ENCODE measurements at places on chromosomes 4 and X.
A peak's percentile ranks its signal among the peaks of the same experiment; 100 is the strongest.

GRCh38 chrX:9204560-9204959 lies 170.6 kb upstream of the FAM9B start:
- DNase-seq: no peak

DNA sequence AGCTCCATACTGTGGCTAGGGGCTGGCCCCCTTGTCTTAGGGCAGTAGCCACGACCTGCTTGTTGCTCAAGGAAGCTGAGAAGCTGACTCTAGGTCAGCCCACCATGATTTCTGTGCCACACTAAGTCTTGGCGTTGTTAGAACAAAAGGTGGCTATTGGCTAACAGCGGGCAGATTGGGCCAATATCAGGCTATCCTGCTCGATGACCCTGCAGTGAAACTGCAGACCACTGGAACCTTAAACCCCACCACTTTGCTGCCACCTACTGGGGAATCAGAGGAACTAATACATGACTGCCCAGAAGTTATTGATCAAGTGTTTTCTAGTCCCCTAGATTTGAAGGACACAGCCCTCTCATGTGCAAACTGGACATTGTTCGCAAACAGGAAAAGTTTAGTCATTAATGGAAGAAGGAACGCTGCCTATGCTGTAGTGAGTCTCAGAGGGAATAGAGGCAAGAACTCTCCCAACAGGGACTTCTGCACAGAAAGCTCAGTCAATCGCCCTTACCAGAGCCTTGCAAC lies 17.0 kb upstream of the PAPSS1 start:
- DNase-seq: no peak

DNA sequence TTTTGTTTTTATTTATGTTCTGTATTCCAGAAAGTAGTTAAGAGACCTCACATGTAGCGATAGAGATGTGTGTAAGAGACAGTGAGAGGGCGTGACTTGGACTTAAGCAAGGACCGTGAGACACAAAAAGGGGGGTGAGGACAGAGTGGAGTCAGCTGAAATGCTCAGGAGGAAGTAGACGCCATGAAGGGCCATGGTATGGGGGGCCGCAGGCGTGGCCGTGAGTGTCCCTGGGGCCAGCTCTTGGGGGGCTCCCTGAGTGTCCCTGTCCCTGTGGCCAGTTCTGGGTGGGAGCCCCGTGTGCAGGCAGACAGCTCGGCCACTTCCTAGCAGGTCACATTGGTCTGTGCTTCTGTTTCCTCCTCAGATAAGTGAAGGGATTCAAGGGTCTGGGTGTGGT lies 23.0 kb upstream of the MSANTD1 start:
- DNase-seq: no peak

DNA sequence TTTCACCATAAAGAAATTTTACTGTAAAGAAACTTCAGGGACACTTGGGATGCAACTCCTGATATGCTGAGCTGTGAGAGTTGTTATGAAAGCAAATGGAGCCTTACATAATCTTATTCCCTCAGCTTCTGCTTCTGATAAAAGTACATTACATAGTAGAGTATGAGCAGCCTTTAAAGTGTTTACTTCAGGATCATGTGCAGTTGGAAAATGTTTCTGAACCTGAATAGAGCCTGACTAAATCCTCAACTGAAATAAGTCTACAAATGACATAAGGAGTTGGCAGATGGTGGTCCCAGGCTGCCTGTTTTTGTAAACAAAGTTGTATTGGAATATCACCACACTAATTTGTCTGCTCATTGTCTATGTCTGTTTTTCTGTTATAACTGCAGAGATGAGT lies 19.3 kb downstream of the RASSF6 start:
- no peak for DNase-seq

GRCh38 chr4:153639833-153640802 lies 44.0 kb upstream of the TLR2 start:
- no peak for DNase-seq

DNA sequence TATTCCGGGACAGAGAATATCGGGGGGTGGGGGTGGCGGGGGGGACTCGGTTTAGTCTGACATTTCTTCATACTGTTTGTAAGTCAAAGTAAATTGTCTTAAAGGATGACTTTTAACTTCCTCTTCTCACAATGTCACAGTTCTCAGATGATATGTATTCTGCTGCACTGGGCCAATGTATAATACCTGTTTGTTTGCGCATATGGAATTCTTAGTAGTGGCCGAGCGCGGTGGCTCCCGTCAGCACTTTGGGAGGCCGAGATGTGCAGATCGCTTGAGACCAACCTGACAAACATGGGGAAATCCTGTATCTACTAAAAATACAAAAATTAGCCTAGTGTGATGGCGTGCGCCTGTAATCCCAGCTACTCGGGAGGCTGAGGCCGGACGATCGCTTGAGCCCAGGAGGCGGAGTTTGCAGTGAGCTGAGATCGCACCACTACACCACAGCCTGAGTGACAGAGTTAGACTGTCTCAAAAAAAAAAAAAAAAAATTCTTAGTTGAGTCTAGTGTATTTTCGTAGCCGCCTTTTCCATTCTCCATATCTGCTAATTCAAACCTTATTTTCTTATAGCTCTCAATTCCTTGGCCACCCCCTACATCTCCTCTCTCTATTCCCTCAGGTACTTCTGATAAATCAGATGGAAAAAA lies 851 bp downstream of the POLR2B start:
- no peak for DNase-seq

DNA sequence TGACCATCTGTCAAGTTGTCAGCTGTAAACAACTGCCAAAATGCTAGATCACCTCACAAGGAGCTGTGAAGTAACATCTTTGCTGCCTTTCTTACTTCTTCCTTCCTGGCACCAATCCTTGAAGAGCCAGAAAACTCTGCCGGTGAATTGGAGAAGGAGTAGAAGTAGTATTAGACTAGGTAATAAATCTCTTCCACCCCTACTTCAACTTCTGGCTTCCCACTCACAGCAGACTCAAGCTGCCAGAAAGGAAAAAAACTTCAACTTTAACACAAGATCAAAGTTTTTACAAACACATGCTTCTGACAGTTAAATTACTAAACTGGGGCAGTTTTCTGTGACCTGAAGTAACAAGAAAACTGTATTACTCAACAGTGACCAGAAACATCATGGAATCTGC lies 164.7 kb upstream of the SLC7A11 start:
- no peak for DNase-seq

DNA sequence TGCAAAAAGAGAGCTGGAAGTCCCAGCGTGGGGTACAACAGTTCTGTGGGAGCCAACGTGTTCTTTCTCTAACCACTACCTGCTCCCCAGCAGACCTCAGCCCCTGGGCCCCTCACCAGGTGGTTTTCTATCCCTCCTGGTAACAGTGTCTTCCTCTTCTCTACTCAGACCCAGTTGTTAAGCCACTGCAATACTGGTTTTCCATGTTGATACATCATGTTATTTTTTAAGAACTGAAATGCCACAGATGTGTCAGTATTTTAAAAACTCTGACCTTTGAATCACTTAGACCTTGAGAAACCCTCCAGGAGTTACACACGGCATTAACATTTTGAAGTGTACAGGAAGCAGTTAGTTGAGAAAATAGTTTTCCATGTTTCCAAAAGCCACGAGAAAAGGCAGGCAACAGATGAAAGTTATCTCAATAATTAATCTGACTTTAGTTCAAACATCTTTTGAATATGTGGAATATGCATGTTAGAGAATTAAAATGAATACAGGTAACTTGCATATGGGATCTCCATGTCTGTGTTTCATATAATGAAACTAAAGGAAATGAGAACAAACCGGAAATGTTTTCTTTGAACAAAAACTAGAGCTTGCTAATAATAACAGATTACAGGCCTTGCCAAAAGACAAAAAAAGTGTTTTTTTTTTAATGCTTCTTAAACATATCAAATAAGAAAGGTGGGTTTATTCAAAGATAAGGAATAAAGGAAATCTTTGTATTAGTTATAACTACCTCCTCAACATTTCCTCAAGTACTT lies 108.8 kb downstream of the ZNF827 start:
- DNase-seq: no peak

DNA sequence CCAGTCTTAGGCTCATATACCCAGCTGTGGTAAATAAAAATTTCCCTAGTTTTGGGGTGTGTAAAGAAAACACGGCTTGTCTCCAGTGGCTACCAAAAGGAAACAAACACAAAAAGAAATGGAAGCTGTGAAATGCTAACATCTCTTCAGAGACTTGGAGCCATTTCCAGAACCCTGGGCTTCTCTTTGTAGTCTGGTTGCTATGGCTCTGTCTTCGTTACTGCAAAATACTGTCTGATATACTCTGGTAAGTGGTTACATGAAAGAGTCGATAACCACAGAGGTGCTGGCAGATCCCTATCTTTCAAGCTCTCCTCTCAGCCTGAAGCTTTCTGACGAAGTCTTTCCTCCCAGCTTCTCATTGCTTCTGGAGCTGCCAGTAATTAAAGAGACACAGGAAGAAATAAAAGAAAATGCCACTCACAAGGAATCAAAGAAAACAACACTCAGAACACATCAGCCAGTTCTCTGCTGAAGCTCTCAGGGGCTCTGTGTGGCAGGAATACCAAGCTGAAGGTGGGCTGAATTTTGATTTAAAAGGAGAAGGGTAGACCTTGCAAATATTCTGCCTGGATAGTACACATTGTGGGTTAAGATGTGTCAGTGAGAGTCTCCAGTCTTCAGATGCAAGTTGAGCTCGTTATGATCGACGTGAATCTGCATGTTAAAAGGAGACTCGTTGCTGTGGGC lies 107.6 kb upstream of the FAM9C start:
- no peak for DNase-seq

DNA sequence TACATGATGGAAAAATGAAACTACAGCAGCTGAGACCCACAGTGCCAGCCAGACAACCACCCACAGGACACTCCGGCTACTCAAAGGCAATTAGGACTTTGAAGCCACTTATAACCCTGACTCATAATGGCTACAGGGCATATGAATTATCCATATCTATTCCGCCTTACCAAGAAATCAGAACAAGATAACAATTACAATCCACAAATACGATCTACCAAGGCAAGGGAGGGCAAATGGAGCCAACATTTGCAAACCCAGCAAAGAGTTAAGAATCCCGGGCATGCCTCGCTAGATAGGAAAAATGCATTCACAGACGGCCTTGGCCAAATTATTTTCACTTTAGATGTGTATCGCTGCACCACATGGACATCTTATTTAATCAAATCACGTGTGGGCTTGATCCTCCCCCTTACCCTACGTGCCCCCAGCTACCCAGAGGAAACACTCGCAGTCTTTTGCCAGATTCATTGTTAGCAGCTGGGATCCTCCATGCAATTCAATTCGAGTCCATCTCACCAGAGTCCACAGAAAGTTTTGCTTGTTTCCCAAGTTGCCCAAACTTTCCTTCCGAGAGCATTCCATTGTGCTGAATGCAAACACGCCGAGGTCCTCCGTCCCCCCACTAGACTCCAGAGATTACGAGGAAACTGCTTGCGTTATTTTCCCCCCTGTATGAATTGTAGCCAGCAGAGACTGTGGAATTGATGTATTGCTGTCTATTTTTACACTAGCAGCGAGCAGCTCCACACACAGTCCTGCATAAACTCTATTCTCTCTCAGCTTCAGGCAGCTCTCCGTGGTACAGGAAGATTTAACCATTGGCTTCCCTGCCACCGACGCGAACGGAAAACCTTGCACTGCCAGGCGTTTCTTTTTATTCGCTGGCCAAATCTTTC lies 1.2 kb downstream of the PPARGC1A start:
- no peak for DNase-seq

DNA sequence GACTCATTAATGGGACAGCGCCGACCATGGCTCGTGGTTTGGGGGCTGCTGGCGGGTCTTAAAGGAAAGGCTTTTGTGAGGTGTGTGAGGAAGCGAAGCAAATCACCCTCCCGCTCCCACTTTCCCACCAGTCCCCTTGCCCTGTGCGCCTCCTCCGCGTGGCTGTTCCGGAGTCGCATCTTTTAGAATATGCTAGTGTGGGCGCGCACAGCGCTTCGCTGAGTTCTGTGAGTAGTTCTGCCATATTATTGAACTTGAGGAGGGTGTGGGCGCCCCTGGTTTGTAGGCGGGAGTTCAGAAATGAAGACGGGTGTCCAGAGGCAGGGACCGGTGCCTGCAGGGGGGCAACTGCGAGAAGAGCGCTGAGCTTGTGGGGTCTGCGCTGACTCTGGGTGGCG lies 49.1 kb downstream of the ZNF141 start:
- no peak for DNase-seq

GRCh38 chrX:102964940-102965339 lies 27.9 kb downstream of the RAB40AL start:
- no peak for DNase-seq

GRCh38 chr4:23614284-23614892 lies 275.5 kb downstream of the PPARGC1A start:
- DNase-seq: no peak

DNA sequence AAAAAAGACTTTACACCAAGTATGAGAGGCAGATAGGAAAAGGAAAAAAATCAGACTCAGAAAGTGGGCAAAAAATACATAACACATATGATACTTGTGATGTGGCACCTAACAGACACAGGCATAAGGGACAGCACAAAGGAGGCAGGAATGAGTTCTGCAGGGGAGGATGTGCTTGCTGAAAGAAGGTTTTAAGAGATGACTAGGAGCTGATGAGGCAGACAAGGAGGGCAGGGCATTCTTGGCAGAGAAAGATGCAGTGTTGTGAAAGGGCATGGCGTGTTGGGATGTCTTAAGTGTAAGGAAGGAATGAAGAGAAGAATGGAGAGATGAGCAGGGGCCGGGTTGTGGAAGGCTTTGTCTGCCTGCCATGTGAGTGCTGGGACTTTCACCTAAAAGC lies 49.7 kb upstream of the TMEM154 start:
- DNase-seq: no peak

DNA sequence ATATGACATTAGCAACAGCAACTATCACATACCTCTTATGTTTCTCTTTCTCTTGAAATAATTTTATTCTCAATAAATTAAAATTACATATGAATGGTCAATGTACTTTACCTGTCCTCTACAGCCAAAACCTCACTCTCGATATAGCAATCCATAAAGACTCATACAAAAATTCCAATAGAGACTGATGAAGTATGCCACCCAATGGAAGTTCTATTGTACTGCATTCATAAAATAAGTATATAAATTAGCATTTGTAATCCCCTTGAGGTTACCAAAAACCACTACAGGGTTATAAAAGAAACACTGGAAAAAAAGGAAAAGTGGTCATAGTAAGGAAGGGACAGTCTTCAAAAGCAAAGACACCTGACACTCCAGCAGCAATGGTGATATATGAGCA lies 32.8 kb downstream of the CLDN2 start:
- no peak for DNase-seq

- peak; percentile 50 for DNase-seq
Observed at GRCh38 chrX:120244735-120245498, 5.7 kb upstream of the ZBTB33 start.

GRCh38 chr4:140963883-140964282 lies 169.4 kb downstream of the RNF150 start:
- no peak for DNase-seq

- no peak for DNase-seq
Observed at GRCh38 chr4:185587427-185588161, 52.3 kb upstream of the PDLIM3 start.

DNA sequence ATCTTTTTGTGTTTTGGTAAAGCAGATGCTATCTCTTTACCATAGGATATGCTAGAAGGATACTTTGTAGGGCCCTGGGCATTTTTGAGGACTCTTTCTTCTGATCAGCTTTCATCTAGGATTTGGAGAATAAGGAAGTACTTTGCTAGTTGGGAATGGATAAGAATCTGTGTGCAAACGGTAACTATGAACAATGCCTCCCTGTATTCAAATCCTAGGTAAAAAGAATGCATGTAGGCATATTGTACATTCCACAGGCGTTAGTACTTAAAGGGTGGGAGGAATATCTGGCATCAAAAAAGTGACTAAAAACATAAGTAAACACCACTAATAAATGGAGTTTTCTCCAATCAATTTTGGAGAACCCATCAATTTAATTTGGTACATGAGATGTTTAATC lies 59.7 kb downstream of the SH3BGRL start:
- DNase-seq: no peak

GRCh38 chr4:78213218-78213617 lies 156.1 kb downstream of the FRAS1 start:
- no peak for DNase-seq

Data from hippocampal formation (tissue), 2 donors.